ENCODE measurements at places on chromosomes 4 and X. TPM values are rescaled to one million over a fixed set of nuclear protein-coding genes. Genes with fewer than 3 reads are reported as not detected.

ACOX3 gene
- total RNA-seq, result 23.1 TPM

UGT2A1 gene
- total RNA-seq, result not detected

TIGD4 gene
- total RNA-seq, result 0.25 TPM

GPR34 gene
- not detected for total RNA-seq

SEL1L3 gene
- 60.2 TPM for total RNA-seq

NUDT6 gene
- total RNA-seq, result 4.6 TPM

Measured in mammary microvascular endothelial cell (primary cell).